Stomach (tissue), 19 donors: ENCODE measurements at places on chromosomes 2 and 18. TPM values are rescaled to one million over a fixed set of nuclear protein-coding genes. Genes with fewer than 3 reads are reported as not detected.

DNA sequence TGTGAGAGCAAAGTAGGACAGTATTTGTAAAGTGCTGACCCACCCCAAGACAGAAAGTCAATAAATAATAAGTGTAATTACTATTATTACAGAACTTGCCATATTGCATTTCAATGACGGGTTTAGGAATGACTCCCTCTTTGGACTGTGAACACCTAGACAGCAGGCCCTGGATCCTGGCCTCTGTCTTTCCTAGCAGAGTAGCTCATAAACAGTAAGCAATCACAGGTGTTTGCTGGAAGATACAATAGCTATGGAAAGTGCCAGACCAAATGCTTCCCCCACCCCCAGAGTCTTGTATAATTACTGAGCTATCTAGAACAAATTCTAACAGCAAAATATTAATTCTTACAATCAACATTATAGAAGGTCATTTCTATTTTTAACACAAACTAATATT lies 20.1 kb upstream of the MYO1B start:
- DNase-seq: no peak

The SALL3 gene
- total RNA-seq: not detected

DNA sequence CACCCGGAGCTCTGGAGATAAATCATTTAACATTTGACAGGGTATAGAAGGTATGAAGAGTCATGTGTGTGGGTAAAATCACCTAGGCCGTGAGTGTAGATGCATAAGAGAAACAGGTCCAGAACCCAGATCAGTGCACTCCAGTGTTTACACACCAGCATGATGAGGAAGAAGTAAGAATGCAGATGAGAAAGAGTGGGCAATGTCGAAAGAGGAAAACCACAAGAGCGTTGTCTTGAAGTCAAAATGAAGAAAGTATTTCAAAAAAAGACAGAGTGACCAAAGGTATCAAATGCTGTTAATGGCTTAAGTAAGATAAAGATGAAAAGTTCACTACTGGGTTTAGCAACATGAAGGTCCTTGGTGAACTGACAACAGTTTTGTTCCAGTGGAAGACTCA lies 32.0 kb upstream of the PLB1 start:
- no peak for DNase-seq

DNA sequence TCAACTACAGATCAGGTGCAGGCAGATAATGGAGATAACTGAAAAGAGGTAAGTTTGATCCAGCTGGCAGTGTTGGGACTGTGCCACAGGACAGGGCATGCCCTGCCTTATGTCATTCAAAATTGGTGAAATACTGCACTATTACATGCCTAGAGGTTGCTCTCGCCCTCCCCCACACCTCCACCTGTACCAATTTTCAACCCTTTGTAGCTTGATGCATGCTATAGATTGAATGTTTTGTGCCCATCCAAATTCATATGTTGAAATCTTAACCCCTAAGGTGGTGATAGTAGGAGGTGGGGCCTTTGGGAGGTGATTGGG lies 72.1 kb upstream of the LYPD6B start:
- no peak for DNase-seq

The CD302 gene
- 4.6 TPM for total RNA-seq

DNA sequence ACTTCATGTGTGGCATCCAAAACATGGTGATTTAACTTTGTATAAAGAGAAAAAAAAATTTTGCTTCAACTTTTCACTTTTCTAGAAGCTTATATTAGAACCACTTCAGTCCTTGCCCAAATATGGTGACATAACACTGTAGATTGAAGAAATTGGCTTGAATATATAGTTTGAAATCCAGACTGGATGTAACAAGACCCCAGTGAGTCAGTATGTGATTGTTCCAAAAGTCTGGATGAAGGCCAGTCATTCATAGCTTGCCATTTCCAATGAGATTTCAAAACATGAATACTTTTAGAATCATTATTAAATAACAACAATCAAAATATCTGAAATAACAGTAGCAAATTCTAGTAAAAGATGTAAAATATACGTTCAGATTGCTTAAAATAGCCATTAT lies 104.8 kb upstream of the FN1 start:
- DNase-seq: no peak

GRCh38 chr18:44848644-44849335 lies 168.1 kb downstream of the SETBP1 start:
- DNase-seq: peak; percentile 47

GRCh38 chr2:236352761-236353593 lies 88.8 kb upstream of the ASB18 start:
- DNase-seq: peak; percentile 56
